ENCODE measurements at places on chromosomes 2 and 18.

DNA sequence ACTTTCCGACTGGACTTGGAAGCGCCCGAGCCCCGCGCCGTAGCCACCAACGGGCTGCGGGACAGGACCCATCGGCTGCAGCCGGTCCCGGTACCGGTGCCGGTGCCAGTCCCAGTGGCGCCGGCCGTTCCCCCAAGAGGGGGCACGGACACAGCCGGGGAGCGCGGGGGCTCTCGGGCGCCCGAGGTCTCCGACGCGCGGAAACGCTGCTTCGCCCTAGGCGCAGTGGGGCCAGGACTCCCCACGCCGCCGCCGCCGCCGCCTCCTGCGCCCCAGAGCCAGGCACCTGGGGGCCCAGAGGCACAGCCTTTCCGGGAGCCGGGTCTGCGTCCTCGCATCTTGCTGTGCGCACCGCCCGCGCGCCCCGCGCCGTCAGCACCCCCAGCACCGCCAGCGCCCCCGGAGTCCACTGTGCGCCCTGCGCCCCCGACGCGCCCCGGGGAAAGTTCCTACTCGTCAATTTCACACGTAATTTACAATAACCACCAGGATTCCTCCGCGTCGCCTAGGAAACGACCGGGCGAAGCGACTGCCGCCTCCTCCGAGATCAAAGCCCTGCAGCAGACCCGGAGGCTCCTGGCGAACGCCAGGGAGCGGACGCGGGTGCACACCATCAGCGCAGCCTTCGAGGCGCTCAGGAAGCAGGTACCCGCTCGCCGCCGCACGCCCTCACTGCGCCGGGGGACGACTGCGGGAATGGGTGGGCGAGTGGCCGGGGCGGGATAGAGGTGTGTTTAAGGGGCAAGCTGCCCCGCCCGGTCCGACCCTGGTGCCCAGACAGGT is 713 bp downstream of the ATOH8 start:
- DNase-seq, result peak; percentile 10

DNA sequence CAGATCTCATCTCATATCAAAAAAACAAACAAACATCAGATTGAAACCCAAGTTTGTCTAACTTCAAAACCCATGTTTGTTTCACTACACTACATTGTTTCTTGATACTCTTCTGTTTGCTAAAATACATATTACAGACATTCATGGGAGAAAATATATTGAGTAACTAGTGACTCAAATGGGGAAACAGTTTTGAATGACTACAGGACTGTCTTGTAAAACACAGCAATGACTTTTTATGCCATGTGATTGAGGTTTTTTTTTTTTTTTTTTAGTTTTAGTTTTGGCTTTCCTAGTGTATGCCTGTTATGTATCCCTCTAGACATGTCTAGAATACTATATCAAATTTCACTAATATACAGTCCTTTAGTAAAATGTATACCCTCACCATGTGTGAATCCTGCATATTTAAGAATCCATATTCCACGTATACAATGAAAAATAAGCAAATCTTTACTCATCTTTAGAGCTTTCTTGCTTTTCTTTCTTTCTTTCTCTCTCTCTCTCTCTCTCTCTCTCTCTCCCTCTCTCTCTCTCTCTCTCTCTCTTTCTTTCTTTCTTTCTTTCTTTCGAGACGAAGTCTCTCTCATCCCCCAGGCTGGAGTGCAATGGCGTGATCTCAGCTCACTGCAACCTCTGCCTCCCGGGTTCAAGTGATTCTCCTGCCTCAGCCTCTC is 46.6 kb upstream of the SERTAD2 start:
- no peak for DNase-seq

DNA sequence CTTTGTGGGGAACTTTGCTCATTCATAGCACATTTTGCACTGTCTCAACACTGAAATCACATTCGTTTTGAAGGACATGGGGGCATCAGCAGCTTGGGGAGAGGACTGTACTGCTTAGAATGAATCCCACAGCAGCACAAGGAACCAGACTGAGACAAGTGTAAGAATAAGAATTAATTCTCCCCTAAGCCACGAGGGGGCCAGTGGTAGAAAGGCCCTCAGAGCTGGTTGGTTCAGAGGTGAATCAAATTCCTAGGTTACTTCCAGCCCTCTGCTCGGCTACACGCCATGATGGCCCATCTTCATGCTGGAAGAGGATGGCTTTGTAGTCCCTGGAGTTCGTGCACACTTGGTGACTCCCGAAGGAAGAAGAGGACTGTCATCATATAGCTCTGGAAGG is 12.0 kb upstream of the MC5R start:
- DNase-seq, result no peak

DNA sequence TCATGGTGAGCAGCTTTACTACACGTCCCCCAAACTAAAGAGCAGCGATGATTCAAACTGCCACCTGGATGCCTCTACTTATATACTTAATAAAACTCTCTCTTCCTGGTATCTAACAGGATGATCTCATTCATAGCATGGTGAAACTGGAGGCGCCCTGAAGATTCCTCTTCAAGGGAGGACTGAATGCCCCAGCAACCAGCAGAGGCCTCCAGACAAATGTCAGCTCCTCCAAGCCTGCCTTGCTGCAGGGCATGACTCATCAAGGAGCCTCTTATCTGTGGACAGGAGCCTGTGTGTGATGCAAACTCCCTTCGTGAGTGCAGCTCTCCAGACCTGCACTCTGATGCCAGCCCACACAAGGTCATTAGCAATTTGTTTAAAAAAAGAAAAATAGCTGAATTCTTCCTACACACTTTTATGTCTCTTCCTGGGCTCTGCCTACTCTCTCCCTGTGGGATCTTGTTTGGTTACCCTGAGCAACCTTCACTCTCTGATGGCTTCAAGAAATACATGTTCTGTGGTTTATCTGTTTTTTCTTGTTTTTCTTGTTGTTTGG is 30.2 kb downstream of the LONRF2 start:
- no peak for DNase-seq

- no peak for DNase-seq
These were observed 9.1 kb downstream of the MPPE1 start for GRCh38 chr18:11899063-11899462.

All from T-helper 9 cell (primary cell).